Fibroblast of skin of scalp (primary cell): ENCODE measurements at places on chromosomes 6 and 20.
A peak's percentile ranks its signal among the peaks of the same experiment; 100 is the strongest.

DNA sequence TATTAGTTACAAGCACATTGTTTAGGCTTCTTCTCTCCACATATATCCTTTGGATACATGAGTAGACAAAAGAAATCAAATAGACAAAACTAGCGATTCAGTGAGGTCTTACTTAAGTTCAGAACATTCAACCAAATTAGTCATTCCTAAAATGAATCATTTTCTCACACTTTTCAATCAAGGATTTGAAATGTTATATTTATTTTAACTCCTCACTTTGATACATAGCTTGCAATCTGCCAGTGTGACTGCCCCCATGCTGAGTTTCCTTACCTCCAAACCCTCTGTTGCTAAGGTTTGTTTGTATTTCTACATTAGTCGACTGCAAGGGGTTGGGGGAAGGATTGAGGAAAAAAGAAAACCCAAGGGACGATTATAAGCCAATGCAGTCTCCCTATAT lies 3.5 kb upstream of the MOXD1 start:
- no peak for DNase-seq

GRCh38 chr6:42260396-42260888 lies 42.8 kb upstream of the MRPS10 start:
- DNase-seq = peak; percentile 36

GRCh38 chr6:153424719-153425400 lies 293.8 kb upstream of the RGS17 start:
- DNase-seq = no peak

- peak; percentile 43 for DNase-seq
Measured at GRCh38 chr6:53922539-53922981, 127.8 kb downstream of the LRRC1 start.
